Left lung (tissue), 14 donors: ENCODE measurements at places on chromosomes 2 and 18. TPM values are rescaled to one million over a fixed set of nuclear protein-coding genes. Genes with fewer than 3 reads are reported as not detected.

DNA sequence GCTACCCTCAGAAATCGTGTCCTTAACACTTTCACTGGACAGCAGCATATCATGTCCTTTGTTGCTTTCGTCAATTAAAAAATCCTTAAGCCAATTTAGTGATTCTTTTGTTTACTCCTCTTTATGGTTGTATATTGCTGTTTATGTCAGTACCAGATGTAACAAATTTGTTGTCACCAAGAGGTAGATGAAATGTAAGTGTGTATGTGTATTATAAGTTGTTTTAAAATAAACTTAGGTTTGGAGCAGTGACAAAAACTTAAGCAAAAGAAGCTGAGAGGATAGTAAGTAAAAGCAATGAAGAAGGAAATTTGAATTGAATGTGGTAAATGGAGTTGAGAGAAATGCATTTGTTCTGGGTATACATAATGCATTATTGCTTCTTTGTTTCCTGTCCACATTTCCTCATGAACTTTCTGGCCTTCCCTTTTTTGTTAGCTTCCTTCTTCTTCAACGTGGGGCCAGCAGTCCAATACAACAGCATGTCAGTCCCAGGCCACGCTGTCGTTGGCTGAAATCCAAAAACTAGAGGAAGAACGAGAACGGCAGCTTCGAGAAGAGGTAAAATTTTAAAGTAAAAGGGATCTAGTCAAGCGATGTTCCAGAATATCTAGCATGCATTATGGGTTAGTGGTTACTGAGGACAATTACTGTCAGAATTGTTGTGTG lies 30.5 kb upstream of the SNORC start:
- no peak overlapping the region for H3K4me3 ChIP-seq
- H3K27me3 ChIP-seq, result no peaks in the 10 kb centered on the region
- no peak overlapping the region for H3K27ac ChIP-seq
- peaks cover 40% of the 10 kb centered on the region for H3K4me1 ChIP-seq

- peaks cover 17% of the 10 kb centered on the region for H3K4me1 ChIP-seq
- DNase-seq, result peak; percentile 27
- no peak overlapping the region for H3K27ac ChIP-seq
- no peaks in the 10 kb centered on the region for H3K27me3 ChIP-seq
- no peak overlapping the region for H3K4me3 ChIP-seq
- H3K36me3 ChIP-seq, result peaks cover 11% of the 10 kb centered on the region
These were observed 9.2 kb downstream of the LGALSL start for GRCh38 chr2:64462940-64463700.

DNA sequence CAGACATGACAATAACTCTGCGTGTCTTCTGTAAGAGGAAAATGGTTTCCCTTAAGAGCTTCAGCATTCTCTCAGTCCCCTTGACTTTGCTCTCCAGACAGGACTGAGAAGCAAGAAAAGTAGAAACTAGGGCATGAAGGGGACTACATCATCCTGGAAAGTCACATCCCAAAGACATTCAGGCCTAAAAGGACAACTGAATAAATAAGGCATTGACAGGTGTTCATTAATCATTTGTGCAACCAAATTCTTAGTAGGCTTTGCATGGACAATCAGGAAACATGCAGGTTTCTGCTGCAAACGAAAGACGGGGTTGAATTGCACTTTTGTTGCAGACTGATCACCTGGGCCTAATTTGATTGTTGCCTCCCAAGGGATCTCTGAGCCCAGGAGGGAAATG lies 1.2 kb upstream of the SGPP2 start:
- H3K27ac ChIP-seq, result no peak overlapping the region
- DNase-seq, result no peak
- H3K27me3 ChIP-seq, result peaks cover 56% of the 10 kb centered on the region
- H3K4me3 ChIP-seq, result no peak overlapping the region

- H3K4me1 ChIP-seq, result no peaks in the 10 kb centered on the region
- no peak overlapping the region for H3K4me3 ChIP-seq
- DNase-seq, result no peak
- no peaks in the 10 kb centered on the region for H3K36me3 ChIP-seq
These were observed 95.4 kb downstream of the RTN4 start for GRCh38 chr2:54954705-54955357.

GRCh38 chr2:100071335-100072043 lies 70.9 kb downstream of the AFF3 start:
- no peaks in the 10 kb centered on the region for H3K27me3 ChIP-seq
- H3K36me3 ChIP-seq, result no peaks in the 10 kb centered on the region
- no peak overlapping the region for H3K27ac ChIP-seq
- DNase-seq, result no peak

- no peaks in the 10 kb centered on the region for H3K36me3 ChIP-seq
- H3K27ac ChIP-seq, result no peak overlapping the region
- no peaks in the 10 kb centered on the region for H3K4me1 ChIP-seq
- H3K27me3 ChIP-seq, result no peaks in the 10 kb centered on the region
These were observed 43.9 kb upstream of the PLEKHM3 start for GRCh38 chr2:208069186-208069585.

GRCh38 chr18:13026583-13027270 lies 35.6 kb downstream of the CEP192 start:
- no peak for DNase-seq
- no peaks in the 10 kb centered on the region for H3K4me1 ChIP-seq
- H3K36me3 ChIP-seq, result peaks cover 83% of the 10 kb centered on the region
- H3K4me3 ChIP-seq, result no peak overlapping the region

DNA sequence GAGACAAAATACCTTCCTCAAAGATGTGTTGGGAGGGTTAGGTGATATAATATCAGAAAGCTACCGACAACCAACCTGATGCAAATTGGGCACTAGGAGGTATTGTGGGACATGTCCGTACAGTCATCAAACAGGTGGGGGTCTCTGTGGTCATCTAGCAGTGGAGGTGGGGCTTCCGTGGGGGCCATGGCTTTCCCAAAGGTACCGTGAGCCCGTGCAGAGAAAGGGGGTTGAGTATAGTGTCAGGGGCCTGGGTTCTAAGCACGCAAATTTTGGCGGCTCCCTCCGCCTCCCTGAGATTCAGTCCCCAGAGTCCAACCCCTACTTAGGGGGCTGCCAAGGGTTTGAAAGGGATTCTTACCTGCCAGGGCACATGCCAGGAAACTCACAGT lies 32.6 kb downstream of the HJURP start:
- H3K4me3 ChIP-seq, result no peak overlapping the region
- no peaks in the 10 kb centered on the region for H3K4me1 ChIP-seq
- H3K36me3 ChIP-seq, result no peaks in the 10 kb centered on the region
- no peak overlapping the region for H3K27ac ChIP-seq
- H3K27me3 ChIP-seq, result no peaks in the 10 kb centered on the region
- DNase-seq, result no peak

- H3K27ac ChIP-seq, result no peak overlapping the region
- H3K27me3 ChIP-seq, result no peaks in the 10 kb centered on the region
- no peaks in the 10 kb centered on the region for H3K36me3 ChIP-seq
- no peaks in the 10 kb centered on the region for H3K4me1 ChIP-seq
- no peak overlapping the region for H3K4me3 ChIP-seq
These were observed 169.3 kb downstream of the TMEM200C start for GRCh38 chr18:5726011-5726410.

GRCh38 chr2:197515315-197515738 lies 539 bp upstream of the MOB4 start:
- peak overlapping the region; percentile 89 for H3K27ac ChIP-seq
- no peaks in the 10 kb centered on the region for H3K27me3 ChIP-seq
- peak overlapping the region; percentile 99 for H3K4me3 ChIP-seq
- DNase-seq, result peak; percentile 75
- peaks cover 39% of the 10 kb centered on the region for H3K4me1 ChIP-seq
- no peaks in the 10 kb centered on the region for H3K36me3 ChIP-seq

DNA sequence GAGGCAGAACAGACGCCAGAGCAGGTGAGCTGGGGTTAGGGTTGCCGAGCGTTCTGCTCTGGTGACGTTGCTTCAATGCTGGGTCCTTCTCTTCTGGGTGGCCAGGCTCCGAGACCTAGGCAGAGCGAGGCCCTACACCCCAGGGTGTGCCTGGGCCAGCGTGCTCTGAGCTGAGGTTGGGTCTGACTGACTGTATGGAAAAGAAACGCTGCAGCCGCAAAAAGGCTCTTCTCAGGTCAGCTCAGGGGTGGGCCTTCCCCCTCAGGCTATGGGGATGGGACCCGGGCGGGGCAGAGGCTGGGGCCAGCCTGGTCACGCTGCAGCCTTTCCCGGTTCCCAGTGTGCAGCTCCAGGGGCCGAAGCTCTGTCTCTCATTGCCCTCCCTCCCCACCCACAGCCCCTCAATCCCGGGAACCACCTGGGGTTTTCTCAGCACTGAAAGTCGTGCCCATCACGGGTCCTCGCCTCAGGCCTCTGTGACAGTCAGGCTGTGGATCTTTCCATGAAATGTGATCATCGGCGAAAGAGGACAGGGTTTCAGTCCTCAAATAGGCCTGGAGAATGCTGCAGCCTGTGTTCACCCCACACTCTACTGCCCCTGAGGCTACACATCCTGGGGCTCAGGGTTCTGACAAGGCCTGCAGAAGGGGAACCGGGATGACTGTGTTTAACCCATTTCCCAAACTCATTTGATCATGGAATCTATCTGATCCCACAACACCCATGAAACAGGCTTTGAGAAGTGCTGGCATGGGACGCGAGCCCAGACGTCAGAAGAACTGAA lies 19.4 kb downstream of the CYP26B1 start:
- no peak for DNase-seq
- H3K27me3 ChIP-seq, result peaks cover 24% of the 10 kb centered on the region
- no peaks in the 10 kb centered on the region for H3K36me3 ChIP-seq
- no peak overlapping the region for H3K4me3 ChIP-seq

DNA sequence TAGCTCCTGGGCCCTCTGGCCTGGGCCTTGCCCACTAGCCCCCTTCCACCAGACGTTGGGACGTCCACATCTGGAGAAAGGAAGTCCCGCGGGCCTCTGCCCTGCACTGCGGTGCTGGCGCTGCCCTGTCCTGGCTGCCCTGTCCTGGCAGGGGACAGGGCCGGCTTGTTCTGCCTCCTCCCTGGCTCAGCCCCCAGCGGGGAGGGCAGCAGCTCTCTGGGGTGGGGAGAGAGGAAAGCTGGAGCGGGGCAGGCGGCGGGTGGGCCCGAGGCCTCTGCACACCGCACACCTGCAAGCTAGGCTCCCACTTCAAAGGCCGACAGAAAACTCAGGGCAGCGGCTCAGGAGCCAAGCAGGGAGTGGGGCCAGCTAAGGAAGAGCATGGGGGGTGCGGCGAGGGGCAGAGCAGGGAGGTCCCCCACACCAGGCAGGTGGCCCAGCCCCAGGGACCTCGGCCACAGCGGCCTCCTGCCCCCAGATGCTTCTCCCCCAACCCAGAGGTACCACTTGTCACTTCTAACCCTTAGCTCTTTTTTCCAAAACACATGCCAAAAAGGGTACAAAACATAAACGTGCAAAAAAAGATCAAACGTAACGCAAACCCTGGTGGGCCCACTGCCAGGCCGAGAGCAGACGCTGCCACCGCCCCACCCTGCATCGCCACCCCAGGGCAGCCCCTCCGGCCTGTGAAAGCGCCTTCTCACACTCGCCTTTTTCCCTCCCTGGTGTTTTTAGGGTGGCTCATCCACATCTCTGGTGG lies 13.5 kb downstream of the SNED1 start:
- H3K27ac ChIP-seq, result no peak overlapping the region
- no peak overlapping the region for H3K4me3 ChIP-seq
- no peak for DNase-seq
- H3K27me3 ChIP-seq, result no peaks in the 10 kb centered on the region
- peaks cover 14% of the 10 kb centered on the region for H3K4me1 ChIP-seq

GRCh38 chr2:1569879-1570450 lies 156.7 kb downstream of the TPO start:
- no peaks in the 10 kb centered on the region for H3K27me3 ChIP-seq
- no peaks in the 10 kb centered on the region for H3K36me3 ChIP-seq
- no peak overlapping the region for H3K27ac ChIP-seq
- H3K4me1 ChIP-seq, result no peaks in the 10 kb centered on the region

GRCh38 chr2:158783923-158784322 lies 11.2 kb upstream of the DAPL1 start:
- H3K4me1 ChIP-seq, result no peaks in the 10 kb centered on the region
- H3K4me3 ChIP-seq, result no peak overlapping the region
- DNase-seq, result no peak
- H3K27me3 ChIP-seq, result no peaks in the 10 kb centered on the region

GRCh38 chr2:29789911-29790485 lies 131.4 kb downstream of the ALK start:
- H3K27me3 ChIP-seq, result no peaks in the 10 kb centered on the region
- no peak overlapping the region for H3K27ac ChIP-seq
- no peak overlapping the region for H3K4me3 ChIP-seq
- no peaks in the 10 kb centered on the region for H3K36me3 ChIP-seq

DNA sequence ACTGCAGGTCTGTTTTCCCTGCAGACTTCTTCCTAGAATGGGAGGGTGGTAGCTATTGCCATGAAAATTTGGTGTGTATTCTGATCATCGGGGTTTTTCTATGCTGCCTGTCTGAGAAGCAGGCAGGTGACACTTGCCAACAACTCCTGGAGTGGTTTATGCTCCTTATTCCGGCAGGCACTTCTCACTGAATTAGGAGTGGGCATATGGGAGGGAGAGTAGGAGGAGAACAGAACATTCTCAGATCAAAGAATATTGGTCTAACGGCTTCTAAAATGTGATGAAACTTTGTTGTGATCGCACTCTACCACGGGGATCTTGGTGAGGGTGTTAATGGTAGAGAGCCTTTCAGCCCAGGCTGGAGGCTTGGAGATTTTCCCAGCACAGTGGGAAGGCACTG lies 480.8 kb downstream of the PLCL1 start:
- H3K4me3 ChIP-seq, result no peak overlapping the region
- H3K4me1 ChIP-seq, result no peaks in the 10 kb centered on the region
- no peaks in the 10 kb centered on the region for H3K27me3 ChIP-seq
- no peaks in the 10 kb centered on the region for H3K36me3 ChIP-seq
- no peak overlapping the region for H3K27ac ChIP-seq

DNA sequence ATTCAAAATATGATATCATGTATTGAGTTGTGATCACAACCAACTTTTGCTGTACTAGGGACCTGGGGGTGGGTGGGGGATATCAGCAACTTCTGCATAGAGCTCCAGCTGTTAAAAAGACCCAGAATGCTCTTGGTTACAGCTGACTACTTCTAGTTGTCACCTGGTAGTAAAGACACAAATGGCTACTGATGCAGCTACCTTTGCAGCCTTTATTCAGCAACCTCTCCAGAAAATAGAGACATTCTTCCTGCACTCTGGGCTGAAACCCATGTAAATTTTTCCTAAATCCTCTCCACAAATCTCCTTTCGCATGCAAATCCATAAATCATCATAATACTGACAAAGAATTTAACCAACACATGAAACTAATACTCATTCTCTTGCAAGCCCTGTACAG lies 238.3 kb downstream of the TCF4 start:
- no peak for DNase-seq
- H3K27me3 ChIP-seq, result no peaks in the 10 kb centered on the region
- H3K27ac ChIP-seq, result no peak overlapping the region
- no peak overlapping the region for H3K4me3 ChIP-seq
- no peaks in the 10 kb centered on the region for H3K36me3 ChIP-seq

- H3K4me1 ChIP-seq, result no peaks in the 10 kb centered on the region
- no peak overlapping the region for H3K27ac ChIP-seq
- no peak overlapping the region for H3K4me3 ChIP-seq
- peaks cover 9% of the 10 kb centered on the region for H3K27me3 ChIP-seq
- DNase-seq, result no peak
These were observed 6.4 kb downstream of the CELF4 start for GRCh38 chr18:37559194-37559593.

The IL18RAP gene
- total RNA-seq, result 0.64 TPM

The TXNDC9 gene
- total RNA-seq, result 35.9 TPM

The DPP4 gene
- total RNA-seq, result 28.0 TPM

The CHN1 gene
- total RNA-seq, result 38.9 TPM

The SERPINB12 gene
- not detected for total RNA-seq

The KIAA2012 gene
- not detected for total RNA-seq

The OBSL1 gene
- 65.0 TPM for total RNA-seq
